CD4-positive, CD25-positive, alpha-beta regulatory T cell (primary cell): ENCODE measurements at places on chromosomes 4 and X. TPM values are rescaled to one million over a fixed set of nuclear protein-coding genes. Genes with fewer than 3 reads are reported as not detected.

- no peak for DNase-seq
- no peak overlapping the region for H3K27ac ChIP-seq
- no peaks in the 10 kb centered on the region for H3K36me3 ChIP-seq
- H3K27me3 ChIP-seq, result no peaks in the 10 kb centered on the region
- H3K4me1 ChIP-seq, result no peaks in the 10 kb centered on the region
- no peak overlapping the region for H3K4me3 ChIP-seq
These were observed 15.6 kb upstream of the ADH5 start for GRCh38 chr4:99104153-99104552.

DNA sequence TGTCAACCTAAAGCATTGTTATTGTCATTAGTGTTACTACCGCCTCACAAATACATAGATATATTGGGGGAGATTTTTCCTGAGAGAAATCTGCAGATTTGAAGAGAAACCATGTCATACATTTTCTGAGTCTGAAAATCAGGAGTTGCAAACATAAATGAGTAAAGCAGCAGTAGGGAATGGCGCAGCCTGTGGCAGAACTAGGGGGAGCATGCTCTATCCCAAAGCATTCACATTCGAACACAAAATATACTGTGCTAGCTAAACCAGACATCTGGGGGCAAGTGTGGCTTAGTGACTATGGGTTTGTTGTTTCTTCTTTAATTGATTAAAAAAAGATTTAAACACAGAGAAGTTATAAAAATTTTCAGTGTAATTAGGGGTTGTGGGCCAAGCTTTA, 83.2 kb downstream of the CPE start:
- no peak overlapping the region for H3K4me3 ChIP-seq
- H3K27ac ChIP-seq, result no peak overlapping the region
- no peaks in the 10 kb centered on the region for H3K27me3 ChIP-seq
- no peaks in the 10 kb centered on the region for H3K36me3 ChIP-seq
- H3K4me1 ChIP-seq, result no peaks in the 10 kb centered on the region

DNA sequence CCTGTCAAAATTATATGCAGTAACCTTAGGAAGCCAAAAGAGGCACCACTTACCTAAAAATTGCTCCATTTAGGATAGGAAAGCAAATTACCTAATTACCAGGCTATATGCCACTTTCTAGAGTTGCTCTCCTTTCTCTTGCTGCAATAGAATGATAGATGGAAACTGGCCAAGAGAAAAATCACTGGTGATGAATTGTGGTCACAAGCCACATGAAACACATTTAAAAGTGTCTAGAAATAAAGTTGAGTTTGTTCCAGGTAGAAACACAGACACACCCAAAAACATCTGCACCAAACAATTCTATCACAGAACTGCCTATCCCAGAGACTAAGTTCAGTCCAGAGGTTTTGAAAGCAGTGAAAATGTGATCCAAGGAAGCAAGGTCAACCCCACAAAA, 337.7 kb downstream of the PCDH19 start:
- no peak overlapping the region for H3K4me3 ChIP-seq
- no peaks in the 10 kb centered on the region for H3K36me3 ChIP-seq
- no peak for DNase-seq
- H3K4me1 ChIP-seq, result no peaks in the 10 kb centered on the region
- H3K27me3 ChIP-seq, result no peaks in the 10 kb centered on the region

DNA sequence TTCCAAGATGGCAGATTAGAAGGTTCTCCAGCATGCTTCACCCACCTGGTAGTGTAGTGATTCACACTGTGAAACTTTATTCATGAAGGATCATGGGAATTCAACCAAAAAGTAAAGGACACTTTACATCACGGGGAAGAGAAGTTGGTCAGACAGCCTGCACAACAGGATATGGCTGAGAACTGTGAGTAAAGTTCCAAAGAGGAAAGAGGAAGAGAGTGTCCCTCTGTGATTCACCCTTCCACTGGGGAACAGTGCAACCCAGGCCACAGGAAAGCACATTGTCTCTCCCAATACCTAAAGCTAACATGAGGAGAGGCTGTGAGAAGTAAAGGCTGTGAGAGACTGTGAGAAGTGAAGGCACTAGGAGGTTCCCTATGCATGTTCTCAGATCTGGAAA, 137.2 kb downstream of the STPG2 start:
- no peaks in the 10 kb centered on the region for H3K36me3 ChIP-seq
- H3K4me1 ChIP-seq, result no peaks in the 10 kb centered on the region
- H3K4me3 ChIP-seq, result no peak overlapping the region

- H3K4me1 ChIP-seq, result no peaks in the 10 kb centered on the region
- no peaks in the 10 kb centered on the region for H3K36me3 ChIP-seq
- H3K27me3 ChIP-seq, result peaks cover 28% of the 10 kb centered on the region
- no peak for DNase-seq
- no peak within 1 kb of the TSS for H3K27ac ChIP-seq
- H3K4me3 ChIP-seq, result no peak within 1 kb of the TSS
These were observed at the start of gene ZIC3 for GRCh38 chrX:137565921-137566745. Gene ZIC3, plus strand, starts transcription at chrX:137566127. Its CDS starts 565 bp downstream, at chrX:137566692.

DNA sequence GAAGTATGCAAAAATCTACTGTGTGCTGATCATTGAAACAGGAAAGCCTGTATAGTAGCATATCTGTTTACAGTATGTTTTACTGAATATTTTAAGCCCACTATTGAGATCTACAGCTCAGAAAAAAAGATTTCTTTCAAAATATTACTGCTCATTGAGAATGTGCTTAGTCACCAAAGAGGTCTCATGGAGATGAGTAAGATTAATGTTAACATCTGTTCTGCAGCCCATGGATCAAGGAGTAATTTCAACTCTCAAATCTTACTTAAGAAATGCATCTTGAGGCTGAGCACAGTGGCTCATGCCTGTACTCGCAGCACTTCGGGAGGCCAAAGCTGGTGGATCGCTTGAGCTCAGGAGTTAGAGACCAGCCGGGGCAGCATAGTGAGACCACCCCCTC, 3.3 kb downstream of the RNF4 start:
- H3K4me1 ChIP-seq, result peaks cover 70% of the 10 kb centered on the region
- no peaks in the 10 kb centered on the region for H3K27me3 ChIP-seq
- H3K27ac ChIP-seq, result peak overlapping the region; percentile 97
- peaks cover 16% of the 10 kb centered on the region for H3K36me3 ChIP-seq
- no peak for DNase-seq

DNA sequence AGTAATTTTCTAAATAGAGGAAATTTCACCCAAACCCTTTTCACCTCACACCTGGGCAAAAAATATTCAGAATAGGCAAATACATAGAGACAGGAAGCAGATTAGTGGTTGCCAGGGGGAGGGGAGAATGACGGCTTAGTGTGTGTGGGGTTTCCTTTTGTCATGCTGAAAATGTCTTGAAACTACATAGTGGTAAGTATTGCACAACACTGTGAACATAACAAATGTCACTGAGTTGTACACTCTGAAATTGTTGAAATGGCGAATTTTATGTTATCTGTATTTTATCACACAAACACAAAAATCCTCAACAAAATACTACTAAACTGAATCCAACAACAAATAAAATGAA, 60.7 kb upstream of the PLAC1 start:
- peaks cover 4% of the 10 kb centered on the region for H3K4me1 ChIP-seq
- no peak overlapping the region for H3K4me3 ChIP-seq
- H3K27ac ChIP-seq, result no peak overlapping the region
- no peaks in the 10 kb centered on the region for H3K27me3 ChIP-seq
- DNase-seq, result peak; percentile 34

DNA sequence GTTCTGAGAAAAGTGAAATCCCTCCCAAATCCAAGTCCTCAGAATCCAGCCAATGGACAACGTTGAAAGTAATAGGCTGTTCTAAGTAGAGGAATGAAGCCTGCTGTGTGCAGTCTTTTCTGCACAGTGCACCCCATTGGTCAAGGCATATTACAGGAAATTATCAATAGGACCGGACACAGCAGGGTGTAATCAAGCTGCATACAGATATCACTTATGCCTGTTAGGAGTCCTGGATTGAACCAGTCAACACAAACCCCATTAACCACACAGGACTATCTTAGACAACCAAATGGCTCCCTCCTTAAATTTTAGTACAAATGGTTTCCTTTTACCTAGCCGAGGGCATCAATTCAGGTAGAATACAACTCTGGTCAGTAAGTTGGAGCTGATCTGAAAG, 34.2 kb upstream of the MAGEA8 start:
- H3K36me3 ChIP-seq, result no peaks in the 10 kb centered on the region
- H3K27me3 ChIP-seq, result no peaks in the 10 kb centered on the region
- H3K27ac ChIP-seq, result no peak overlapping the region
- no peak for DNase-seq
- H3K4me3 ChIP-seq, result no peak overlapping the region

DNA sequence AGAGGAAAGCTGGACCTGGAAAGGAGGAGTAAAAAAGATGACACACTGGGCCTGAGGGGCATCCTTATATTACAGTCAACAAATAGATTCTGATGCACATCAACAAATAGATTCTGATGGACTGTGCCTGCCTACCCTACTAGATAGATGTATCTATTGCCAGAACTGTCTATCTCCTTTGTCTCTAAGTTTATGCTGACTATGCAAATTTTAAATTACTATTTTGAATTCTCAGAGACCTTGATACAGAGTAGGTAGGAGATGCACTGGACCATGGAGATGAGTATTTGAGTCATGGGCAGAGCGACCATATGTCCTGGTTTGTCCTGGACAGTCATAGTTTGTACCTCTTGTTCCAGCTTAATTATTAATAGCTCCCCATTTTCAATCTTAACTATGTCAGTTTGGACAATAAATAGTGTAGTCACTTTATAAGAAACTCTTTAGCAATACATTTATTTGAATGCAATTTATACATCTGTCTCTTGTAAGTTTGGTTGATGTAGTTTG, 247.9 kb upstream of the PPP1R2C start:
- H3K4me1 ChIP-seq, result no peaks in the 10 kb centered on the region
- no peak for DNase-seq
- H3K27me3 ChIP-seq, result no peaks in the 10 kb centered on the region
- no peaks in the 10 kb centered on the region for H3K36me3 ChIP-seq

GRCh38 chr4:130486186-130486585, 1390.2 kb downstream of the C4orf33 start:
- no peak overlapping the region for H3K27ac ChIP-seq
- no peaks in the 10 kb centered on the region for H3K27me3 ChIP-seq
- no peaks in the 10 kb centered on the region for H3K36me3 ChIP-seq
- H3K4me3 ChIP-seq, result no peak overlapping the region
- H3K4me1 ChIP-seq, result no peaks in the 10 kb centered on the region
- DNase-seq, result no peak

DNA sequence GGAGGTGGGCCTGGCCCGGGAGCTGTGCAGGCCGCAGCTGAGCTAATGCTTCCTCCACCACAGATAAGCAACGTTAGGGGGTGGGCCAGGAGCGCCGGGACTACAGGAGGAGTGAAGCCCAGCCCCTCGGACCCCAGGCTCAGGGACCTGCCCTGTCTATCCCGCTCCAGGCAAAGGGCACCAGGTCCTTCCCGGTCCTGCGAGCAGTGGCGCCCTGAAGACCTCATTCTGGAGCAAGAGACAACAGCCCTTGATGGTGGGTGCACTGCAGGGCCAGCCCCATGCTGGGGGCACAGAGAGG, 730 bp upstream of the TREX2 start:
- H3K4me3 ChIP-seq, result no peak overlapping the region
- DNase-seq, result no peak
- H3K36me3 ChIP-seq, result no peaks in the 10 kb centered on the region
- H3K4me1 ChIP-seq, result no peaks in the 10 kb centered on the region
- no peaks in the 10 kb centered on the region for H3K27me3 ChIP-seq

DNA sequence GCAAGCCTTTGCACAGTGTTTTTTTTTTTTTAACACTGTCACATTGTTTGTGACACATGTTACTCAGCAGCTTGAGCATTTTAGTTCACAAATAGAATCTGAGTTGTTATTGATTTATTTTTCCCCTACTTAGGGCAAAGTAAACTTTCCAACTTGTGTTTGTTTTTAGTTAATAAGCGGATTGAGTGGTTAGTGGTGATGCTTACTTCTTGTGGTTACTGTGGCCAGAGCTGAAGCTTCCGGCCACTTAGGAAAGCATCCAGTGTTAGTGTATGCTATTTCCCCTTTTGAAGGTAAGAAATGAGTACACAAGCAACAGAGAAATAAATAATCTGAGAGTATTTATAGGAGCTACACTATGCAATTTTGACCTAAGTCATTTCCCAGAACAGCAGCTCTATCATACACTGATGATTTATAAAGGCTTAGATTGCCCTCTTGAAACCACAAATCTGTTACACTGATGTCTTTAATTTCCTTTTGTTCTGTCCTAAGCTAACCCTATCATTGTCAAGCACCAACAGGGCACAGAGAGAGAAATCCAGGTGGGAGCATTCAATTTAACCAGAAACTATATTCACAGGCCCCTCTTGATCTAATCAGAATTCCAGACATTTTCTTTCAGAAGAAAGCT, 2464.6 kb downstream of the PCDH7 start:
- no peaks in the 10 kb centered on the region for H3K4me1 ChIP-seq
- H3K36me3 ChIP-seq, result no peaks in the 10 kb centered on the region
- no peak overlapping the region for H3K4me3 ChIP-seq
- H3K27me3 ChIP-seq, result no peaks in the 10 kb centered on the region
- H3K27ac ChIP-seq, result no peak overlapping the region

DNA sequence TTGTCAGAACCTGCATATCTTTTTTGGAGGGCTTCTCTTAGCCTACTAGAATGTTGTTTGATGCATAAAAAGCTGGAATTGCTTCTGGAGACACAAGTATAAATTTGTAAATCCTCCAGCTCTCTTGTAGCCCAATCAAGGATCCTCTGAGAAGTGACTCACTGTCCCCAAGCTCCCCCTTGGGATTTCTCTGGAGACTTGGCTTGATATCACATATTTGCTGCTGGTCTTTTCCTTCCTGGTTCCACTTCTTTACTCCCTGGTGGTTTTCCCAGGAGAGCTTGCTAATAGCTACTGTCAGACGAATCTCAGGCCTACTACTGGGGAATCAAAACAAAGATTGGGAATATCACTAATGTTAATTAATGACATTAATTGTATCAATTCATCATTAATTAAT, 173.1 kb downstream of the STK32B start:
- DNase-seq, result no peak
- no peak overlapping the region for H3K27ac ChIP-seq
- H3K36me3 ChIP-seq, result no peaks in the 10 kb centered on the region
- no peak overlapping the region for H3K4me3 ChIP-seq

GRCh38 chrX:30883138-30883537, 5.9 kb downstream of the TAB3 start:
- H3K27ac ChIP-seq, result no peak overlapping the region
- no peak overlapping the region for H3K4me3 ChIP-seq
- no peak for DNase-seq
- H3K36me3 ChIP-seq, result no peaks in the 10 kb centered on the region

Gene KLHL13
- not detected for polyA plus RNA-seq

Gene G3BP2
- 101 TPM for polyA plus RNA-seq

Gene SPP1
- polyA plus RNA-seq, result not detected

Gene TBC1D1
- 19.4 TPM for polyA plus RNA-seq
